ENCODE measurements at places on chromosomes 13 and 19.

GRCh38 chr13:28817204-28817603 lies 2.9 kb upstream of the MTUS2 start:
- no peak for DNase-seq

- DNase-seq: no peak
These were observed 37.2 kb upstream of the LRCH1 start for GRCh38 chr13:46515803-46516202.

- DNase-seq: no peak
These were observed 291.8 kb downstream of the MYO16 start for GRCh38 chr13:108921238-108921637.

GRCh38 chr13:45219123-45219891 lies 18.5 kb upstream of the KCTD4 start:
- no peak for DNase-seq

GRCh38 chr19:19032420-19033175 lies 719 bp downstream of the SUGP2 start:
- peak; percentile 57 for DNase-seq

- DNase-seq: no peak
These were observed 2.7 kb downstream of the CALM3 start for GRCh38 chr19:46603752-46604231.

DNA sequence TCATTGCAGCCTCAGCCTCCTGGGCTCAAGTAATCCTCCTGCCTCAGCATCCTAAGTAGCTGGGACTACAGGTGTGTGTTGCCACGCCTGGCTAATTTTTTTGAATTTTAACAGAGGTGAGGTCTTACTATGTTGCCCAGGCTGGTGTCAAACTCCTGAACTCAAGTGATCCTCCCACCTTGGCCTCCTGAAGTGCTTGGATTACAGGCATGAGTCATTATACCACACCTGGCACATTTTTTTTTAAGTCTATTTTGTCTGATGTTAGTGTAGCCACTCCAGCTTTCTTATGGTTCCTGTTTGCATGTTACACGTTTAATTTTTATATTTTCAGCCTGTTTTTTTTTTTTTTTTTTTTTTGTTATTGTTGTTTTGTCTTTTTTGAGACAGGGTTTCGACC lies 24.8 kb downstream of the KDM4B start:
- DNase-seq: no peak

DNA sequence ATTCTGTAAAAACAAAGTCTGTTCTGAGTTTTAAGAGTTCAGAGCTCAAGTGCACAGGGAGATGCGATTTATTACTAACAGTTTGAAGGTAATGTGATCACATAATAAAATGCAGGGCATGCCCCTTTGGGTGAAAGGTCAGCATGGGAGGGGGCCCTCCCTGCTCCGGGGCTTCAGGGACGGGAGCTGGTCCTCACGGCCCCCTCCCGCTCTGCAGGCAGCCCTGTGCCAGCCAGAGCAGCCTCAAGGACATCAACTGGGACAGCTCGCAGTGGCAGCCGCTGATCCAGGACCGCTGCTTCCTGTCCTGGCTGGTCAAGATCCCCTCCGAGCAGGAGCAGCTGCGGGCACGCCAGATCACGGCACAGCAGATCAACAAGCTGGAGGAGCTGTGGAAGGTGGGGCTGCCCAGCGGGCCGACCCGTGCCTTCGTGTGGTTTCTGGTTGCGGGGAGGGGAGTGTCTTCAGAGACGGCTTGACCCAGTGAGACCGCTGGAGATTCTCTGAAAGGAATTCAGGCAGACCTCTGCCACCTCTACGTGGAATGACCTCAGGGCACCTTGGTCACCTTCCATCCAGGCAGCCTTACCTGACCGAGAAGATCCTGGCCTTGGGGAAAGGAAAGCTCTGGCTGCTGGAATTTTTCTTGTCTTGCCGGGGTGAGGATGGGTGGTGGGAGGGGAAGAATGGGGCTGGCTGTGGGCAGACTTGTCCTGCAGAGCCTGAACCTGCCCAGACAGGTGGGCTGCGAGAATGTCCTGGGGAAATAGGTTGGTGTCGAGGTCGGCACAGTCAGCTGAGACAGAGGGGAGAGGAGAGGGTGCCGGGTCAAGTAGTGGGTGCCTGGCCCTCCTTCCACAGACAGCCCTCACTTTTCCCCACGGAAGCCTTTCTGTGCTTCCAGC lies 19.0 kb downstream of the UPF1 start:
- DNase-seq: no peak

DNA sequence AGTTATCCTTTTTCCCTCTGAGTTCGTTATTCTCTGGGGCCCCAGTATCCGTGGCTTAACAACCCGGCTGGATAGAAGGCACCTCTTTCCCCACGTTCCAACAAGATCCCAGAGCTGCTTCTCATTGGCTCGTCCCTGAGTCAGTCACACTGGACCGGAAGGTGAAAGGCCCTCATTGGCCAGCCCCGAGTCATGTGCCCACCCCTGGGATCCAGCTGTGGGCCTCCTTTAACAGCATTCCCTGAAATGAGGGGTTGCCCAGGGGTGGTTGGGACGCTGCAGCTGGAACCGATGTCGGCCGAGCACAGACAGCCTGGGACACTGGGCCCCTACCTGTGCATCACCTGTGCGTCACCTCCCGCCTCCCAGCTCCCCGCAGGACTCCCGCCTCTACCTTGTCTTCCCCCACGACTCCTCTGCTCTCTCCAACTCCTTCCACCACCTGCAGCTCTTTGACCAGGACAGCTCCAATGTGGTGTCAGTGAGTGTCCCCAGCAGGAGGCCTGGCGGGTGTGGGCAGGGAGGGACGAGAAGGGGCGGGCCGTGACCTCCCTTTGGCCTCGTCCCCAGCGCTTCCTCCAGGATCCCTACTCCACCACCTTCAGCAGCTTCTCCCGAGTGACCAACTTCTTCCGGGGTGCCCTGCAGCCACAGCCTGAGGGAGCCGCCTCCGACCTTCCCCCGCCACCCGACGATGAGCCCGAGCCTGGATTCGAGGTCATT lies 4.3 kb downstream of the TBC1D17 start:
- no peak for DNase-seq

GRCh38 chr19:2983351-2984214 lies 6.2 kb downstream of the TLE6 start:
- DNase-seq: no peak

- DNase-seq: no peak
These were observed 1719.7 kb upstream of the SLC10A2 start for GRCh38 chr13:104785952-104786351.

DNA sequence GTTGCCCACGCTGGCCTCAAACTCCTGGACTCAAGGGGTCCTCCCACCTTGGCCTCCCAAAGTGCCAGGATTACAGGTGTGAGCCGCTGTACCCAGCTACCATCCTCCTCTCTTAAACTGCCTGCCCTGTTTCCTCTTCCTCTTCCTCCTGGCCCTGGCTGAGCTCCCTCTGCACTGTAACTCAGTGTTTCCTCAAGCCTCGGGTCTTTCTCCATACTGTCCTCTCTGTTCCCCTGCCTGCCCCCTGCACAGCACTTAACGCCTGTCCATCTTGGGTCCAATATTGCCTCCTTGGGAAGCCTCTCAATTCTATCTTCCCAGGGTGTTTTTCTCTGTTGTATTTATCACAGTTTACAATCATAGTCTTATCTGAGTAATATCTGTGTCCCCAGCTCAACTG lies 6.1 kb downstream of the LIPE start:
- peak; percentile 9 for DNase-seq

GRCh38 chr19:16197188-16197621 lies 506 bp upstream of the AP1M1 start:
- DNase-seq: no peak

Data from CD8-positive, alpha-beta memory T cell (primary cell).